Activated CD8-positive, alpha-beta memory T cell treated with anti-CD3 and anti-CD28 coated beads, Interleukin-2, amount 10 ng/mL, durations not matched to agents 7 days and 5 days (primary cell): ENCODE measurements at places on chromosomes 2 and 18. TPM values are rescaled to one million over a fixed set of nuclear protein-coding genes. Genes with fewer than 3 reads are reported as not detected.

HOXD1 gene
- not detected for total RNA-seq

SOCS6 gene
- total RNA-seq = 0.79 TPM

MRO gene
- not detected for total RNA-seq

SLC11A1 gene
- total RNA-seq = 0.18 TPM

SLC5A7 gene
- total RNA-seq = not detected

RAB11FIP5 gene
- 2.9 TPM for total RNA-seq

DCC gene
- total RNA-seq = not detected

AMER3 gene
- not detected for total RNA-seq

IL1RN gene
- 1.8 TPM for total RNA-seq

OSBPL6 gene
- 0.73 TPM for total RNA-seq

KCNJ3 gene
- total RNA-seq = not detected
